ENCODE measurements at places on chromosomes 3 and 15.
A peak's percentile ranks its signal among the peaks of the same experiment; 100 is the strongest.

- no peak for DNase-seq
Observed at GRCh38 chr15:90009301-90010022, 8.3 kb downstream of the ZNF710 start.

GRCh38 chr15:90011705-90012104, 10.6 kb downstream of the ZNF710 start:
- no peak for DNase-seq

- DNase-seq: no peak
Observed at GRCh38 chr3:117786349-117786748, 1076.8 kb downstream of the TUSC7 start.

DNA sequence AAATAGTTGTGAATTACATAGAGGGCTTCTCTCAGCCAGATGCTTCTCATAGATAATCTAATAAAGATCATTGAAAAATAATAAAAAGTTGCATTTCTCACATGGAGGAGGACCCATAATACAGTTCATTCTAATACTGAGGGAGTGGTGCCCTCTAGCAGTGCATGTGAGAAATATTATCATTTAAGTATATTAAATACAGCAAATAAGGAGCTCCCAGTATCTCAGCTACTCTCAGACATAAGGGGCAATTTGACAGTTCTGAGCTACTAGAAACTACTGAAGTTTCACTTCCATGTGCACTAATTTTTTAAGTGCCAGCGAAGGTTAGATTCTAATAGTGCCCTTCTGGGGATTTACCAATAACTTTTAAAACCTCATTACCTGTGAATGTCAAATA, 188.3 kb downstream of the IL5RA start:
- no peak for DNase-seq

DNA sequence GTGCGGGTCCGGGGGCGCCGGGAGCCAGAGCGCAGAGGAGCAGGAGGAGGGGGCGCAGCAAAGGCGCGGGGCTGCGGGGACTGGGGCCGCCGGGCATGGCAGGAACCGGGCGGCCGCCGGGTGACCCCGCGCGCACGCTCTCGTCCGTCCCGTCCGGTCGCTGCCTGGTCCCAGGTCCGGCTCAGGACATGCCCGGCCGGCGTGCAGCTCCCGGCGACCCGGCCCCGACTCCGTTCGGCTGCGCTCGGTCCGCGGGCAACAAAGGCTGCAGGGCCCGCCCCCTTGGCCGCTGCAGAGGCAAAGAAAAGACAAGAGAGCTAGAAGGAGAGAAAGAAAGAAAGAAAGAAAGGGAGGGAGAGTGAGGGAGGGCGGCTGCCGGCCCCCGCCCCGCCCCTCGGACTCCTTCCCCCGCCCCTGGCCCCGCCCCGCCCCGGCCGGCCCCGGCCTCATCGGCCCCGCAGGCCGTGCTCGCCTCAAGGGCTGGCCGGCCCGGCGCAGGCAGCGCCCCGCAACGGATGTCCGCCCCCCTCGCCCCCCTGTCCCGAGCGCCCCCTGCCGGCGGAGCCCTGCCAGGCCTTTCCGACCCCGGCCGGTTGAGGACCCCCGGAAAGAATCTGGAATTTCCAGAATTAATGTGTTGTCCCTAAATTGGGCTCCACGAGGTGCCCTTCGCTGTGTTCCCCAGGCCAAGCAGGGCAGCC, at the start of gene ADAMTS7:
Gene ADAMTS7, minus strand, starts transcription at position 341 of the 701 bp plus-strand sequence. Its CDS starts 244 bp downstream, at position 97.
- DNase-seq: peak; percentile 18

DNA sequence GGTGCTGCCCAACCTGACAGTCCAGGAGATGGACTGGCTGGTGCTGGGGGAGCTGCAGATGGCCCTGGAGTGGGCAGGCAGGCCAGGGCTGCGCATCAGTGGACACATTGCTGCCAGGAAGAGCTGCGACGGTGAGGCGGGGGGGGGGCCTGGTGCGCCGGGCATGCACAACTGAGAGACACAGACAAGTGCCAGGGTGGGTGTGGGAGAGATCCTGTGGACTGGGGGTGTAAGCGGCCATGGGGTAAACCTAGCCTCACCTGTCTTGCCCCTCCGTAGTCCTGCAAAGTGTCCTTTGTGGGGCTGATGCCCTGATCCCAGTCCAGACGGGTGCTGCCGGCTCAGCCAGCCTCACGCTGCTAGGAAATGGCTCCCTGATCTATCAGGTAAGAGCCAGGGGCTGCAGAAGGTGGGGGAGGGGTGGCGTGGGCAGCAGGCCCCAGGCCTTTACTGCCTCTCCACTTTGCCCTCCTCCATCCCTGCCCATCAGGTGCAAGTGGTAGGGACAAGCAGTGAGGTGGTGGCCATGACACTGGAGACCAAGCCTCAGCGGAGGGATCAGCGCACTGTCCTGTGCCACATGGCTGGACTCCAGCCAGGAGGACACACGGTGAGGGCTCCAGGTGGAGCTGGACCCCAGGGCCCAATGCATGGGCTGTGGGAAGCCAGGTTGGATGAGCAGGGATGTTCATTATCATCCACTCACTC, 3.3 kb downstream of the CHRD start:
- DNase-seq: no peak
